Esophagus squamous epithelium (tissue), 5 donors: ENCODE measurements at places on chromosomes 6 and 20.

GRCh38 chr20:38386004-38386403, 39.7 kb downstream of the LBP start:
- no peak for DNase-seq

DNA sequence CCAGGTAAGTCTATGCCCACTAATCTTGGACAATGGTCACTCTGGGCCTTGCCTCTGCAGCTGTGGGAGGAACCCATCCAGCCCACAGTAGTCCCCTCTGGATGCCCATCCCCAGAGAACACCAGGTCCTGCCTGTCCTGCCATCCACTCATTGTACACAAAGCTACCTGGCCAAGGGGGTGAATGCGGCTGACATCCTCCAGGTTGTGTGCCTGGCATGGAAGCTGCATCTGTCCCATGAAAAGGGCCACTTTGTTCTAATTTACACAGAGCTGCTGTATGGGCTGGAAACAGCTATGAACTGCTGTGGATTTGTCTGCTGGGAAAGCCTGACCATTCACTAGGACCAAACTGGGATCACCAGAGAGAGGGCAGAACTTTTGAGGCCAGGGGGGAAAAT, 324.8 kb downstream of the LRFN2 start:
- DNase-seq = no peak

DNA sequence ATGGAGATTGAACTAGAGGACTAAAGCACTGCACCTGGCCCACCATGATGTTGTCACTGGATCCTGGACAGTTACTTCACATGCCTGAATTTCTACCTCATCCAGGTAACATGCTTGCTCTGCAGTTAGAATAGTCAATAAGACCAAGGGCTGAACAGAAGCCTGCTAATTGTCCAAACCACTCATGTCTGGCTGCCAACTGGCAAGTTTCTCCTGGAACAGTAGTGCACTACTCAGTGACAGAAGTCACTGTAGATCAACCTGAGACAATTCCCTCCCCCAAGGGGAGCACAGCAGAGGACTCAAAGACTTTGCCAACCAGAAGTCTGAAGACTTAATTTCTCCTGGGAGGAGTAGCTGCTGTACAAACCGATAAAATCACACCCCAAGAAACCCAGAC, 454.6 kb upstream of the MARCKS start:
- DNase-seq = no peak

GRCh38 chr6:1841136-1841535, 231.4 kb downstream of the FOXC1 start:
- DNase-seq = no peak

GRCh38 chr6:135300576-135300975, 119.5 kb downstream of the MYB start:
- no peak for DNase-seq

DNA sequence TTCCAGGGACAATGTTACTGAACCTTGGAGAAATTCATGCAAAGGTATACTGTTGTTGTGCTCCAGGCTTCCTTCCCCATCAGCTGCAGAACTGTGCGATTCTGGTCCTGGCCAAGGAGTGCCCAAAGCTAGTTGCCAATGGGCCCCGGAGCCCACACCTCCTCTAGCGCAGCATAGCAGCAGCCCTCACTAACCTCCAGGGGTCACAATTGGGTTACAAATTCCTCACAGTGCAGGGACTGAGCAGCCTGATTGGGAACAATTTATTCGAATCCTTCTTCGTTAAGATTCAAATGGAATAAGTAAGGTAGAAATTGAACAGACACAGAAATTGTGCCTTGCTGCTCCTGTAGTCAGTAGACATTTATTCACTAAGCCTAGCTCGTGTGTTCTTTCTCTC, 284.9 kb downstream of the PRKN start:
- DNase-seq = no peak

DNA sequence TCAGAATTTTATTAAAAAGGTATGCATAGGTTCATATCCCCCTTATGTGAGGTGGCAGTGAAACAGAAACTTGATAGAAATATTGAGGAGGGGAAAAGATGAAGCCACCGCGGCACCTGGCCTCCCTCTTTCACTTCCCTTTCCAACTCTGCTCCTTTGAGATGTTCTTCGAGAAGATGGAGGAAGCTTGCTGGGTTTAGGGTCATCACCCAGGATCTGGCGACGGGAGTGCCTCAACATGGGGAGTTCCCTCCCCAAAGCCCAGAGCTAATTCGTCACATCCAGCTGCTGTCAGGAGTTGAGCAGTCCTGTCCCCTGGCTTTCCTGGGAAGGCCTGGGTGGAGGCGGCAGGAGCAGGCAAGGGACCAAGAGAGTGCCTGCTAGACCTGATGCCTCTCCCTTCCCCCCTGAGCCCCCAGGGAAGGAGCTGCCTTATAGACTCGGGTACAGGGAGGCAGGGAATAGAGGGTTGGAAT, 29.1 kb downstream of the RREB1 start:
- no peak for DNase-seq

DNA sequence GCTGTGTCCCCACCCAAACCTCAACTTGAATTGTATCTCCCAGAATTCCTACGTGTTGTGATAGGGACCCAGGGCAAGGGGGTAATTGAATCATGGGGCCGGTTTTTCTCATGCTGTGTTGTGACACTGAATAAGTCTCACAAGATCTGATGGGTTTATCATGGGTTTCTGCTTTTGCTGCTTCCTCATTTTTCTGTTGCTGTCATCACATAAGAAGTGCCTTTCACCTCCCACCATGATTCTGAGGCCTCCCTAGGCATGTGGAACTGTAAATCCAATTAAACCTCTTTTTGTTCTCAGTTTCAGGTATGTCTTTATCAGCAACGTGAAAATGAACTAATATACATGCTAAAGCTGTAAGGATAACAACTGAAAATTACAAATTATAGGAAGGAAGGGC, 88.3 kb downstream of the CDYL start:
- DNase-seq = no peak

DNA sequence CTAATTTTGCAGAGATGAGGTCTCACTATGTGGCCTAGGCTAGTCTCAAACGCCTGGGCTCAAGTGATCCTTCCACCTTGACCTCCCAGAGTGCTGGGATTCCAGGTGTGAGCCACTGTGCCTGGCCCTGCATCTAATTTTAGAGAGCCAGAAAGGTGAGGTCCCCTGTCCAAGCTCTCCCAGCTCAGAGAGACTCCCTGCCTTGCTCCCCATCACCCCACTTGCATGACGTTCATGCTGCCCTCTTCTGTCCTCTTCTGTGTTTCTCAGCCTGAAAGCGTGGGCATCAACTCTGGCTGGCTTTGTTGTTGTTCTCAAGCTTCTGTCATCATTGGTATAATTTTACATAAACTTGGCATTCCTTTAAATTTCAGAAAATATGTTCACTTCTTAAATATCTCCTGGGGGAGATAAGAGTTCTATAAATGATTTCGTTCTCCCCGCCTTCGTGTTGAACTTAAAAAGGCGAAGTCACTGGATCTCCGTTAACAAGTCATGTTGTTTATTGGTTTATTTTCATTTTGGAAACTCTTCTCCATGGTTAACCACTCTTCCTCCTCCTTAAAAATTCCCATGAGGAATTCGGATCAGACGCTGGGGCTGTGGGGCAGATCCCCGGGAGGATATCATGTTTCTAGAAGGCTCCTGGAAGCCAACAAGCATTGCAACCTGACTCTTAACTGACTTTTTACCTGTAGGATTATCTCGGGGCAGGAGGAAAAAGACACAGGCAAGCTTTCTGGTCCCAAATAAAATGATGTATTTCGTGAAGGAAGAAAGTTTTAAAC, 13.2 kb upstream of the PARD6B start:
- DNase-seq = no peak
